Activated naive CD4-positive, alpha-beta T cell treated with anti-CD3 and anti-CD28 coated beads for 36 hours (primary cell): ENCODE measurements at places on chromosomes 2 and 18.

GRCh38 chr2:72935611-72935957 is 18.3 kb downstream of the EMX1 start:
- peaks cover 6% of the 10 kb centered on the region for H3K27me3 ChIP-seq
- H3K36me3 ChIP-seq = no peaks in the 10 kb centered on the region
- H3K4me3 ChIP-seq = no peak overlapping the region
- no peak overlapping the region for H3K27ac ChIP-seq

- no peak overlapping the region for H3K27ac ChIP-seq
- no peak overlapping the region for H3K4me3 ChIP-seq
- no peaks in the 10 kb centered on the region for H3K27me3 ChIP-seq
- no peaks in the 10 kb centered on the region for H3K36me3 ChIP-seq
- no peak for DNase-seq
- no peaks in the 10 kb centered on the region for H3K4me1 ChIP-seq
Observed at GRCh38 chr2:48699348-48699930, 56.1 kb downstream of the LHCGR start.

GRCh38 chr2:221412978-221413377 is 159.1 kb downstream of the EPHA4 start:
- H3K27ac ChIP-seq = no peak overlapping the region
- no peaks in the 10 kb centered on the region for H3K4me1 ChIP-seq
- H3K27me3 ChIP-seq = peaks cover 2% of the 10 kb centered on the region
- DNase-seq = no peak
- H3K36me3 ChIP-seq = no peaks in the 10 kb centered on the region
- no peak overlapping the region for H3K4me3 ChIP-seq

DNA sequence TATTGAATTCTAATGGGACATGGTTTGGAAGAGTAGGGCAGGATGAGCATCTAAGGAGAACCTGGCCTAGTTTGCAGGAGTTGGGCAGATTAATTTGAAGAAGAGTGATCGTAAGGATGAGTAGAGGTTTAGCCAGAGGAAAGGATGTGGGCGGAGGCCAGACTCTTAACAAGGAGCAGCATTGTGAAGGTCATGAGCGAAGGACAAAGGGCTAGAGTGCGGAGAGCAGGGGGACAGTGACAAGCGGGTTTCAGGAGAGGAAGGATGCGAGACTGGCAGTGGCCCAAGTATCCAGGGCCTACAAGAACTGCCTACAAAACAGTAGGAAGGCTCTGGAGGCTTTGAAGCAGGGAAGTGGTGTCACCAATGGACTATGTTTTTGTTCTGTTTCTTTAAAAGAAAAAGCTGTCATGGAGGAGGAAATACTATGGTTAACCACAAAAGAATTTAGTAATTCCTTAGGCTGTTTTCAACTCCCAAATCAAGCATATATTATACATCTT is 20.1 kb downstream of the SLC66A3 start:
- peaks cover 2% of the 10 kb centered on the region for H3K36me3 ChIP-seq
- no peak overlapping the region for H3K4me3 ChIP-seq
- no peak overlapping the region for H3K27ac ChIP-seq
- H3K4me1 ChIP-seq = peaks cover 12% of the 10 kb centered on the region

GRCh38 chr2:118227698-118228508 is 139.6 kb downstream of the INSIG2 start:
- H3K4me1 ChIP-seq = peaks cover 7% of the 10 kb centered on the region
- no peak overlapping the region for H3K27ac ChIP-seq
- peaks cover 59% of the 10 kb centered on the region for H3K27me3 ChIP-seq
- no peak overlapping the region for H3K4me3 ChIP-seq

DNA sequence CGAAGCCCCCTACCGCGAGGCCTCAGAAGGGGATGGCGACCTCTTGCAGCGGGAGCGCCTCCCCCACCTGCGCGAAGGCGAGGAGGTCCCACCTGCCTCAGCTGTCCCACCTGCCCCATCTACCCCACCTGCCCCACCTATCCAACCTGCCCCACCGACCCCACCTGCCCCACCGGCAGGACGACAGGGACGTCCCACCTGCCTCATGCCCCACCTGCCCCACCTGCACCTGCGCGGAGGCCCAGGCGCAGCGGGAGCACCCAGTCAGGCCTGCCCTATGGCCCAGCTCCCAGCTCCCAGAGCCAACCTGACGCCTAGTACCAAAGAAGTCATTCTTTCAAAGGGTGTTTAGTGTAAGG is 489.1 kb upstream of the SMIM21 start:
- H3K4me1 ChIP-seq = no peaks in the 10 kb centered on the region
- no peak overlapping the region for H3K27ac ChIP-seq
- no peak for DNase-seq
- H3K27me3 ChIP-seq = peaks cover 25% of the 10 kb centered on the region
- H3K36me3 ChIP-seq = no peaks in the 10 kb centered on the region

DNA sequence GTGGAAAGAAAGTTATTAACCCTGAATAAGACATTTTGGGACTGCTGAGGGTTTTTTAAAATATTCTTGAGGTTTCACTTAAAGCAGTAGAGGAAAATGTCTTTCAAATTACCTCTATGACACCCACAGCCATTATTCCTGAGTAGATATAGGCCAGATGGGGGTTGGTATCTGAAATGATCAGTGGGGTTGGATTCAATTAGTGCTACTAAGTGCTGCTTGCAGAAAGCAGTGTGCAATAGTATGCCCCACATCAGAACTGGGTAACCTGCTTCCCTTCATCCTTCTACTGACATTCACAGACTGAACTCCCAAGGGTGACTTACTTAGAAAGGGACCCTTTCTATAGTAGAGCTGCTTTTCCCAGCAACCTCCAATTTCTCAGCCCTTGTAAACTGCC is 7.3 kb upstream of the ETAA1 start:
- H3K27ac ChIP-seq = no peak overlapping the region
- H3K27me3 ChIP-seq = no peaks in the 10 kb centered on the region
- no peak overlapping the region for H3K4me3 ChIP-seq
- no peaks in the 10 kb centered on the region for H3K4me1 ChIP-seq

GRCh38 chr2:235614900-235615712 is 121.3 kb downstream of the AGAP1 start:
- no peak for DNase-seq
- no peak overlapping the region for H3K4me3 ChIP-seq
- H3K27ac ChIP-seq = no peak overlapping the region
- peaks cover 2% of the 10 kb centered on the region for H3K27me3 ChIP-seq

DNA sequence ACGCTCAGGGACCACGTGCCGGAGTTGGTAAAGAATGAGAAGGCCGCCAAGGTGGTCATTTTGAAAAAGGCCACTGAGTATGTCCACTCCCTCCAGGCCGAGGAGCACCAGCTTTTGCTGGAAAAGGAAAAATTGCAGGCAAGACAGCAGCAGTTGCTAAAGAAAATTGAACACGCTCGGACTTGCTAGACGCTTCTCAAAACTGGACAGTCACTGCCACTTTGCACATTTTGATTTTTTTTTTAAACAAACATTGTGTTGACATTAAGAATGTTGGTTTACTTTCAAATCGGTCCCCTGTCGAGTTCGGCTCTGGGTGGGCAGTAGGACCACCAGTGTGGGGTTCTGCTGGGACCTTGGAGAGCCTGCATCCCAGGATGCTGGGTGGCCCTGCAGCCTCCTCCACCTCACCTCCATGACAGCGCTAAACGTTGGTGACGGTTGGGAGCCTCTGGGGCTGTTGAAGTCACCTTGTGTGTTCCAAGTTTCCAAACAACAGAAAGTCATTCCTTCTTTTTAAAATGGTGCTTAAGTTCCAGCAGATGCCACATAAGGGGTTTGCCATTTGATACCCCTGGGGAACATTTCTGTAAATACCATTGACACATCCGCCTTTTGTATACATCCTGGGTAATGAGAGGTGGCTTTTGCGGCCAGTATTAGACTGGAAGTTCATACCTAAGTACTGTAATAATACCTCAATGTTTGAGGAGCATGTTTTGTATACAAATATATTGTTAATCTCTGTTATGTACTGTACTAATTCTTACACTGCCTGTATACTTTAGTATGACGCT is 5.8 kb downstream of the MYCN start:
- DNase-seq = no peak
- no peaks in the 10 kb centered on the region for H3K36me3 ChIP-seq
- peaks cover 13% of the 10 kb centered on the region for H3K27me3 ChIP-seq
- H3K4me1 ChIP-seq = peaks cover 20% of the 10 kb centered on the region

DNA sequence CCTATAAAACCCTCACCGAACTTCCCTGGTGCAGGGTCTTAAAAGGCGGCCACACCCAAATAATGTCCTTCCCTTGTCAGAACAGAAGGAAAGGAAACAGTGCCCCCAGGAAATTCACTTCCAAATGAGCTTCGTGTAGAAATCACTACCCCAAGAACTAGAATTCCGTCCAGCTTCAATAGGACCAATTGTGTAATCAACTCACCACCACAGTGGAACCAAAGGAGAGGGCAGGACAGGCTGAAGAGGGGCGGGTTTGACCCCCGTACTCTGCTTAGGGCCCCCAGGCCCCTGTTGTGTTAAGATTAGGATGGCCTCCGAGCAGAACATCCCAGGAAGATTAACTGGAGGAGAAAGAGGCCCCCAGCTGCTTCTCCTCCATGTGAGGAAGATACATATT is 24.1 kb downstream of the GPR35 start:
- H3K4me1 ChIP-seq = peaks cover 3% of the 10 kb centered on the region
- no peak overlapping the region for H3K27ac ChIP-seq
- no peaks in the 10 kb centered on the region for H3K36me3 ChIP-seq
- H3K27me3 ChIP-seq = peaks cover 16% of the 10 kb centered on the region

DNA sequence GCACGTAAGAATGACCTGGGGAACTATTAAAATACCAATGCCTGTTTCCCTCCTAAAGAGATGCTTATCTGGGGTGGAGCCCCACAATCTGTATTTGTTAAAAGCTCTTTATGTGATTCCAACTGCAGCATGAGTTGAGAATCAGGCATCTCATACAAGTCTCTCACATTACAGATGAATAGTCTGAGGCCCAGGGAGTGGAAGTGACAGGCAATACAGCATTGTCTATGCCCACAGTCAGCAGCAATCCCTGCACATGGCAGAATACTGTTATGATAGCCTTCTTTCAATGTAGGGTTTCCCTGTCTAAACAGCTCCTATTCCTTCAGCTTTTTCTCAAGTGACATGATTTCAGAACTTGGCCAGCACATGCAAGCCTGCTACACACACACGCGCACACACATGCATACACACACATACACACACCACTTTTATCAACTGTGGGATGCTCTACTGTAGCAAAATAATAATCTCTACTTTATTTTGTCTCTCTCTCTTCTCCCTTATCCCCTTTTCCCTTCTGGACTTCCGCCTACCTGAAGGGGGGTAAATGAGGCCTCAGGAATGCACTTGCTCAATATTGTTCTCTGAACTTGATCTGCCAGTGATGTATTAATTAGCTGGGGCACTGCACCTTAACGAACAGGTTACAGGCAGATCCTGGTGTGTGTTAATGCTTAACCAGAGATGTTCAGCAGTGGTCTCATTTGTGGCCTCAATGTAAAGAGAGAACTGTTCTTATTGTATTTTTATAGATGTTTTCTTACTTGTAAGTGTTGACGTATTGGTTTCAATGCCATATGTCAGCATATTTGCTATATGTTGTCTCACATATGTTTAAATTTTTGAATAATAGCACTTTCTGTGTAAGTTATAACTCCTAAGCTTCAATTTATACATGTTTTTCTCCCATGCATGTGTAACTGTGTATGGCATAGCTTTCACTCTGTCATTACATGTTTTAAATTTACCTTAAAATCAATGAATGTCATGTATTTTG is 116.0 kb downstream of the SETBP1 start:
- H3K27ac ChIP-seq = no peak overlapping the region
- H3K4me3 ChIP-seq = no peak overlapping the region
- peaks cover 2% of the 10 kb centered on the region for H3K36me3 ChIP-seq
- no peak for DNase-seq

- no peak overlapping the region for H3K27ac ChIP-seq
- H3K27me3 ChIP-seq = peaks cover 8% of the 10 kb centered on the region
- H3K4me3 ChIP-seq = no peak overlapping the region
- DNase-seq = no peak
Observed at GRCh38 chr2:157173740-157174184, 83.7 kb upstream of the GALNT5 start.

- peak overlapping the region; percentile 93 for H3K27ac ChIP-seq
- H3K4me1 ChIP-seq = peaks cover 35% of the 10 kb centered on the region
- no peaks in the 10 kb centered on the region for H3K27me3 ChIP-seq
Observed at GRCh38 chr2:126655051-126655450, 907 bp upstream of the GYPC start.

GRCh38 chr2:98078701-98079100 is 8.3 kb upstream of the VWA3B start:
- no peak overlapping the region for H3K4me3 ChIP-seq
- no peak for DNase-seq
- H3K36me3 ChIP-seq = no peaks in the 10 kb centered on the region
- H3K27me3 ChIP-seq = peaks cover 3% of the 10 kb centered on the region
- peaks cover 6% of the 10 kb centered on the region for H3K4me1 ChIP-seq
- no peak overlapping the region for H3K27ac ChIP-seq
